Choroid plexus epithelial cell (primary cell): ENCODE measurements at places on chromosomes 16 and 17.
A peak's percentile ranks its signal among the peaks of the same experiment; 100 is the strongest.

DNA sequence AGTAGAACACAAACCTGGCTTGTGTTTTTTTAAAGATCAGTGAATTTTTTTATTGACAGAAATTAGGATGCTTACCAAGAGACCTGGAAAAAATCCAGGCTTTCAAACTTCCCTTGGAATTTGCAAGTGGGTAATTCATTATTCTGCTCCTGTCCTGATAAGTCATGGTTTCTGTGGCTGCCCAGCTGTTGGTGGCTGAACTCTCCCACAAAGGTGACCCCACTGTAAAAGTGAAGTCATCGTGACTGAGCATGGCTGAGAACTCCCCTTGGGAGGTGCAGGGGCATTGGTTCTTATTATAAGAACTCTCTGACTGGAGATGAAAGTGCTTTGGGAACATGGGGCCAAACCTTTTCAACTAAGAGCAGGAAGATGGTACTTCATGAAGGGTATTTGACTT lies 46.6 kb upstream of the TANC2 start:
- peak; percentile 60 for DNase-seq

- peak; percentile 8 for DNase-seq
Measured at GRCh38 chr16:85853547-85854545, 45.1 kb upstream of the IRF8 start.

DNA sequence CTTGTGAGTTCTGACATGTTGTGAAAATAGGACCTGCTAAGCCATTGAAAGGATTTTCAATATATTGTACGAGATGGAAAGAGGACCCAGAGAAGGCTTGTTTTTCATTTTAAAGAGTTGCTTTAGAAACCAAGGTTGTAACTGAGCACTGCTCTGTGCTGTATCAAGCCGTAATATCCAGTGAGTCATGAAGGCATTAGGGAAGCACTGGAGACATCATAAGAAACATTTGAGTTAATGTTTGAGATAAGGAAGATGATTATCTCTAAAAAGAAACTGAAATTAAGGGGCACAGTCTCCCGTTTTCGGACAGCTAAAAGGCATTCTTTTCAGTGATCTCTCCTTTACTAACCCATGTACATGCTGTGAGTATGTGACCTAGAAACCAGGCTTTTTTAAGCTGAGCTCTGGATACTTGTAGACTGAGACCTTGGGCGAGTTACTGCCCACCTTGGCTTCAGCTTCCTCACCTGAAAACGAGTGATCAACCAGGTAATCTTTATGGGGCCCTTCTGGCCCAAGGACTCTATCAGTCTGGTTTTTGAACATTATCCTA lies 149.2 kb upstream of the TBX2 start:
- peak; percentile 73 for DNase-seq

GRCh38 chr16:57743886-57744641 lies 8.5 kb downstream of the KATNB1 start:
- no peak for DNase-seq

DNA sequence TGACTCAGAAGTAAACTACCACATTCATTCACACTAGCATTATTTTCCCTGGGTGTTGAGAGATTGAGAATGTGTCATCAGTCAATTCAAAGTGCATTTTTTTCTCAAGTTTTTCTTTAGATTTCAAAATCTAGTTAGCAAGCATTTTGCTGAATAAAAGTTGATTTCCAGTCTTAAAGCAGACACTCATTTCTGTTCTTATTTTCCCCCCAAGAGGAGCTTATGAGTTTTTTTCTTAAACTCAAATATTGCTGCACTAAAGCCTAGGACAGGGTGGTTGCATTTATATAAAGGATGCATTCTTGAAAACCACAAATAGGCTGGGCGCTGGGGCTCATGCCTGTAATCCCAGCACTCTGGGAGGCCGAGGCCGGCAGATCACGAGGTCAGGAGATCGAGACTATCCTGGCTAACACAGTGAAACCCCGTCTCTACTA lies 15.3 kb downstream of the CDH3 start:
- DNase-seq = peak; percentile 59

DNA sequence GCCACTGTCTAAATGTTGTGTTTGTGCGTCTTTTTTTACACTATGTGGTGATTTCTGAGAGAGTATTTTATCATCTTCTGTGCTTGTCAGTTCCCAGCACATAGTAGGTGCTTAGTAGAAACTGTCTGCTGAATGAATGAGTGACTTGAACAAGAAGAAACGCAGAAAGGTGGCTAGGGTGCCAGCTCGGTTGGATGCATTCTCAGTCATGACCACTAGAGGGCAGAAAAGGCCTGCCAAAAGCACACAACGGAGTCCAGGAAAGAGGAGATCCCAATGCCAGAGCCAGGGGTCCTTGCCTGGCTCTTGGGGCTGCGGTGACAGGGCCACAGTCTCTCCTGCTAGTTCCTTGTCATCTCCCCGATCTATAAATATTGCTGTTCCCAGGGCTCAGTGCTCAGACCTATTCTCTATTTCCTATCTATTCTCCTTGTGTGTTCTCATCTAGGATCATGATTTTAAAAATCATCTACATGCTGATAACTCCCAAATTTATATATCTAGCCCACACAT lies 57.3 kb upstream of the CCL1 start:
- peak; percentile 72 for DNase-seq

DNA sequence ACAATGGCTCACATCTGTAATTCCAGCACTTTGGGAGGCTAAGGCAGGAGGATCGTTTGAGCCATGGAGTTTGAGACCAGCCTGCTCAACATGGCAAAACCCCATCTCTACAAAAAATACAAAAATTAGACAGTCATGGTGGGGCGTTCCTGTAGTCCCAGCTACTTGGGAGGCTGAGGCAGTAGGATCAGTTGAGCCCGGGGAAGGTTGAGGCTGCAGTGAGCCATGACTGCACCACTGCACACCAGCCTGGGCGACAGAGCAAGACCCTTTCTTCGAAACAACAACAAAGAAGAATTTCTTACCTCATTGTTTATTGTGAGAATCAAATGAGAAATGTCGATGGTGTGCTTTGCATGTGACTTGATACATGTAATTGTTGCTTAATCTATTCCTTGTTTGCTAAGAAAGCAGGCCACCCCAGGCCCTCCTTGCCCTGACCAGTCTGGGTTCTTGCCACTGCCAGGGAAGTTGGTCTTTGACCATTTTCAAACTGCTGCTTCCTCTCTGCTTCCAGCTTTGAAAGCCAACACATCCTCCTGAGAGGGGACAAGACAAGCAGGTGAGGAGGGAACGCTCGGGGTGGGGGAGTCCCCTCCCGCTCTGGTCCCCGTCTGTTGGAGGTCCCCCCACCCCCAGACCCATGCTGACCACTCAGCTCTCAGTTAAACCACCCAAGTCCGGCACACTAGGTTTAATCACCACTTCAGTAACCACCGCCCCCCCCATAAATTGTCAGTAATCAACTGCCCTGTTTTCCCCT lies 47.3 kb upstream of the CPNE2 start:
- DNase-seq = peak; percentile 43

GRCh38 chr17:29848737-29849136 lies 81.3 kb downstream of the SSH2 start:
- DNase-seq = no peak

GRCh38 chr17:33218698-33219601 lies 74.1 kb downstream of the ASIC2 start:
- DNase-seq = no peak

DNA sequence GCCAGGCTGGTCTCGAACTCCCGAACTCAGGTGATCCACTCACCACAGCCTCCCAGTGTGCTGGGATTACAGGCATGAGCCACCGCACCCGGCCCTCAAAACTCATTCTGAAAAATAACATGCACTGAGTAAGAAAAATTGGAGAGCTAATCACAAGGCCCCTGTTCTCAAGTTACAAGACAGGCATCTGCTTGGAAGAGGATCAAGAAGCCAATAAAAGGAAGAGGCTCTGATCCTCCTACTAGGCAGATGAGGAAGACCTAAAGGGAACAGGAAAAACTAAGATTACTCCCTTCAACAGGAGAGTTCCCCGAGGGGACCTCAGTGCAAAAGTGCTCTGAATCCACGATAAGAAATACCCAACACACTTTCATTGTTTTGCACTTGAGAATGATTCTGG lies 18.4 kb downstream of the BLMH start:
- DNase-seq = peak; percentile 91

DNA sequence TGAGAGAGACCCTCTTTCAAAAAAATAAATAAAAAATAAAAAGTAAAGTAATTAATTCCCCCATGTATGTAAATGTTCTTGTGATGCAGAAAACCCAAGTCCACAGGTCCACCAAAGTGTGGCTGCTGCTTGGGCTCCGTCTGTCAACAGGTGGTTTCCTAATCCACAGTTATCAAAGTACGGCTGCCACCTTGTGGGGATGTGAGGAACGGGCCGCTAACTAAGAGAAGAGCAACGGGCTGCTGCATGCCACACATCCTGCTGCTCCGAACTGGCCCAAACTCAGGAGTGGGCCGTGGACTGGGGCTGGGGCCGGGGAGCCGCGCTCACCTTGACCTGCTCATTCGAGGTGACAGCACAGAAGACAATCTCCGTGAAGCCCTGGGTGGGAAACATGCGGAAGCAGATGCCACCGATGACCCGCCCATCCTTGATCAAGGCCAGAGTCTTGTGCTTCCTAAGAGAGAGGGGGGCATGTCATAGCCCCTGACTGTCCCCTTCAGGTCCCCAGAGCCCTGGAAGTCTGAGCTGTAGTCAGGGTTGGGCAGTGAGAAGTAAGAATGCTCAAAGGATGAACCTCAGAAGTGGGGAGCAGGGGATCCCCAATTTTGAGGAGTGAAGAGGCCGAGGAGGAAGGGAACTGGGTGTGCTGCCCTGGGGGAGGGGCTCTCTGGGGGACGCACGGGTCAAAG lies 4.3 kb downstream of the KAT2A start:
- peak; percentile 91 for DNase-seq

DNA sequence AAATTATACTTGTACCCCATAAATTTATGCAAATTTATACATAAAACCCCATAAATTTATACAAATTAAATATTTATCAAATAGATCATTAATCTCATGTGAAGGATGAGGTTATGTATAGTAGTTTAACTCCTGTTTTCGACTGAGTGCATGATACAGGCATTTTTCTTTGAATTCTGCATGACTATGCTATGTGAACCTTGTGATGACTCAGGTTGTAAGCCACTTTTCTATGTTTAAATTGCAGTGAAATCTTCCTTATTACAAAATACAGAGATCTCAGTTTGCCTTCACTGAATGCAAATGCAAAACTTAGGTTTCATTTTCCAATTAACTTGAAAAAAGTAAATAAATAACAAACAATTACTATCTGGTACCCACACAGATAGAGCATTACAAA lies 843.7 kb downstream of the CDH11 start:
- peak; percentile 38 for DNase-seq

DNA sequence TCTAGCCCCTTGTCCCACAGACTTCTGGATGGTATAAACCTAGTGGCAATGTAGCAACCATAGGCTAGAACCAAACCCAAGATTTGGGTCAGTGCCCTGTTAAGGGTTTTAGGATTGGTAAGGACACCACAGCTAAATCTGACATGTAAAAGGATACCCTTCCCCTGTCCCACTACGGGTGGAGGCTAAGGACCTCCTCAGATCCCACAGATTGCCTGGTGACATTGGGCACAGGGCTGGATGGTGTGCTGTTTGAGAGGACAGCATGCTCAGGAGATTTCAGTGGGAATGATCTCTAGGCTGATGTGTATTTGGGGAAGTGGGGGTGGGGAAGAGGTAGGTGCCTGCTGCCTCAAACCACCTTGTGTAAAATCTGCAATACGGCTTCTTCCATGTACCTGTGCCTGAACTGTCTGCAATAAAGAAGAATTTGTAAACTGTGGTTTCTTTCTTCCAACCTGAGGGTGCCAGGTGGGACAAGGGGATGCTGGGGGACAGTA lies 671 bp upstream of the EDC4 start:
- no peak for DNase-seq

- DNase-seq = no peak
Measured at GRCh38 chr17:80431246-80432195, 16.6 kb downstream of the ENDOV start.

- no peak for DNase-seq
Measured at GRCh38 chr17:72193391-72194106, 72.7 kb downstream of the SOX9 start.

- DNase-seq = peak; percentile 78
Measured at GRCh38 chr17:8857919-8858318, 9.6 kb downstream of the PIK3R6 start.

DNA sequence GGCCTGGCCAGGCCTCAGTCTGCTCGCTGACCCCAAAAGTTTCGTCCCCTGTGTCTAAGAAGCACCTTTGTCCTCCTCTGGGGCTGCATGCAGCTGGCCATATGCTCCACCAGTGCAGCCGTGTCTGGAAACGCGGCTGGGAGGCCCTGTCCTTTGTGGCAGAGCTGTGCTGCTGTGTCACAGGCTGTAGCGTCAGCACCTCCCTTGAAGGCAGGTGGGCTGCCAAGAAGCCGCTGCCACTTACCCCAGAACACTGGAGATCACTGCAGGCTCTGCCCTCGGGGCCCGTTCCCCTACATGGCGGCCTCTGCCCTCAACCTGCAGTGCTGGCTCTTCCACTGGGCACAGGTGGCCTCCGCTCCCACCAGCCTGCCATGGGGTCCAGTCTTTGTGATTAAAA lies 15.7 kb upstream of the MC1R start:
- no peak for DNase-seq

DNA sequence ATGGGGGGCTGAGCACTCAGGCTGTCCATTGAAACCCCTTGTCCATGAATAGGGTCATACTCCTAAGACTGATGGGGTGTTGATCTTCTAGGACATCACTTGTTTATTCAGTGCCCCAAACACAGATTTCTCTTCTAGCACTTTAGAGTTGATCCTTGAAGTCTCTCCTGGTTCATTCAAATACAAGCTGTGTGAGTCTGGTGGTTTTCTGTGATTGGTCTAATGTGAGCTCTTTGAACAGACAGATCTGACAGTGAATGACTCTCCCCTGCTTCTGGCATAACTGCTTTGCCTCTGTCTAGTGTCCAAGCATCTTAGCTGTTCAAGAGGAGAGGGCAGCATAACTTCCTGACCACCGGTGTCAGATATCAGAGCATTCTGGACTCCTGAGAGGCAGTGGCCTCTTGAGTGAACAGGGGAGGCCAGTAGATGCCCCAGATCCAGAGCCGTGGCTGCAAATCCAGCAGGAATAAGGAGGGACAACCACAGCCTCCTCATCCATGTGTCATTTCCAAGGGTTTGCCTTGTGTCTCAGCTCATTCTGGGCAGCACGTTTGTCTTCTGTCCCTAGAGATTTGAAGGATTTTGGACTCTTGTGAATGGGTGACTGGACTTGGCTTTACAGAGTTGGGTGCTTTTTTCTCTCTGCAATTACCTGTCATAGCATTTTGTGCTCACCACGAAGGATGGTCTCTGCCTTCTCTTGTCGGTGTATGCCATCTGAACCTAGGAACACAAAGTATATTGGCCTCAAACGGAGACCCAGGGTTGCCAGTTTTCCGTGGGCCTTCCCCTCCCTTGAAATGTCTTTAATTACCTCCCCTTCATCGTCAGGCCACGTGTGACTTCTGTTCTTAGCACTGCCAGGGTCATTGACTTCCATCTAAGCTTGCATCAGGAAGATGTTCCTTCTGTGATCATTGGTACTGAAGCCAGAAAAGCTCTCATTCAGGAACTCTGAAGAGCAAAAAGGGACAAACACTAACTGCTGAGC lies 13.9 kb upstream of the CLEC18C start:
- peak; percentile 36 for DNase-seq

GRCh38 chr16:77782694-77783093 lies 5.7 kb upstream of the VAT1L start:
- DNase-seq = peak; percentile 64
